ENCODE measurements at places on chromosomes 3 and 15.

GRCh38 chr3:21054064-21054463, 696.9 kb downstream of the ZNF385D start:
- no peak for DNase-seq

DNA sequence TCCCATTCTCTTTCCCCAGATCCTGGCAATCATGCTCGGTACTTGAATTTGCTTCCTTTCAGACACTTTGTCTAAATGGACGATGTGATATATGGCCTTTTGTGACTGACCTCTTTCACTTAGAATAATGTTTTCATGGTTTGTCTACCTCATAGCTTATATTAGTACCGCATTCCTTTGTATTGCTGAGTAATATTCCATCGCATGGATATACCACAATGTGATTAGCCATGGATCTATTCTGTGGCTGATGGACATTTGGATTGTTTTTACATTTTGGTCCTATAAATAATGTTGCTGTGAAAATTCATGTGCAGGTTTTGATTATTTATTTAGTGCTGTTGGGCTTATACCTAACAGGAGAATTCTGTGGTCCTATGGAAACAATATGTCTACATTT, 458.6 kb downstream of the GABRG3 start:
- no peak for DNase-seq

DNA sequence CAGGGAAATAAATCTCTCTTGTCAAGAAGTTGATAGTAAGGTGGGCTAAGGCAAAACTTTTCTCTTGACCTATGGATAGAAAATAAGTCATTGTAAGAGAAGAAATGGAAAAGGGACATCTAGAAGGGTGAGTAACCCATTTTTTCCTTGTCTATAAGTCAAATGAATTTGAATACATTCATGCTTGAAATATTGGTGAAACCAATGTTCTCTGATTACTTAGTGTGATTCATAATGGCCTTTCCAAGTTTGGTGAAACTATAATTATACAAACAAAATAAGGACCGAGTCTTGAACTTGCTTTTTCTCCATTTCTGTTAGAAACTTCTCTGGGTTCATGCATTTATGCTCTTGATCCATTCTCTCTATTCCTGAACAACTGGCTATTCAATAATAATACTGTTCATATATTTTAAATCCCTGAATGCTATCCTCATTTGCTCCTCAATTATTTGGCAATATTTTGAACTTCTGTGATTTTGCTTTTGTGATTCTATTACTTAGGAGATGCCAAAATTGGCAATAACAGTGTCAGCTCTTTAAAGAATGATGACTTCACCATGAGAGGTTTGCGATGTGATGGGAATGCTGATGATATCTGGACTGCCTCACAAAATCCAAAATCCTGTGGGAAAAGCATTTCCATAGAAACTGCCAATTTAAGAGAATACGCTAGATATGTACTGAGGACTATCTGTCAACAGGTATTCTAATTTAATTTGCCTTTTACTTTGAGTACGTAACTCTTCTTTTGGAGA, 12.3 kb downstream of the P2RY12 start:
- DNase-seq: no peak

GRCh38 chr15:70524470-70524869, 238.9 kb downstream of the UACA start:
- no peak for DNase-seq

DNA sequence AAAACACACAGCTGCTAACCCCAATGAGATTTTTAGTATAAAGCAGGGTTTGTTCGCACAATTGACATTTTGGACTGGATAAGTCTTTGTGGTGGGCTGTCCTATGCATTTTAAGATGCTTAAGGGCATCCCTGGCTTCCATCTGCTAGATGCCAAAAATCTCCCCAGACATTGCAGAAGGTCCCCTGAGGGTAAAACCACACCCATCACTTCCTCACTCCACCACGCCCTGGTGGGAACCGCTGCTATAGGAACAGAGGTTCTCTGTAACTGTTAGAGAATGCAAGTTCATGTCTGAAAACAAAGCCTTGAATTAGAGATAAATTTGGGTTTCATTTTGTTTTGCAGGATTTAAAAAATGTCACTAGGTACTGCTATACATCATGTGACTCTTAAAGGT, 67.7 kb downstream of the ARHGEF26 start:
- no peak for DNase-seq
